ENCODE measurements at places on chromosomes 16 and 17.

GRCh38 chr17:47789611-47790561 lies 31.7 kb downstream of the OSBPL7 start:
- peak; percentile 74 for DNase-seq

- DNase-seq: no peak
Observed at GRCh38 chr17:73783945-73784603, 139.8 kb upstream of the SDK2 start.

GRCh38 chr16:88891083-88891482 lies 24.6 kb upstream of the PABPN1L start:
- DNase-seq: no peak

DNA sequence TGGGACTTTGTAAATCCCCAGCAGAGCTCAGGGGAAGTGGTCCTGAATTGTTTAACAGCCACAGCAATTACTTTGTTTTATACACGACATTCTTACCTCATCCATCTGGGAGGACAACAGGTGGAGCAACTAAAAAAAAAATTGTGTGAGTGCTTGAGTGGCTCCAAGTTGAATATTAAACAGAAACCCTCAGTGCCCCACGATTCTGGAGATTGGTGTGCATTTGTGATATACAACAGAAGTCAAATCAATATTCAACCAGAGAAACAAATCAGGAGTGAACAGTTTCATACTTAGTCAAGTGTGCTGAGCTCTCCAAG lies 204.8 kb downstream of the HAPSTR1 start:
- DNase-seq: no peak

GRCh38 chr17:40720899-40721298 lies 17.3 kb upstream of the KRT24 start:
- no peak for DNase-seq

DNA sequence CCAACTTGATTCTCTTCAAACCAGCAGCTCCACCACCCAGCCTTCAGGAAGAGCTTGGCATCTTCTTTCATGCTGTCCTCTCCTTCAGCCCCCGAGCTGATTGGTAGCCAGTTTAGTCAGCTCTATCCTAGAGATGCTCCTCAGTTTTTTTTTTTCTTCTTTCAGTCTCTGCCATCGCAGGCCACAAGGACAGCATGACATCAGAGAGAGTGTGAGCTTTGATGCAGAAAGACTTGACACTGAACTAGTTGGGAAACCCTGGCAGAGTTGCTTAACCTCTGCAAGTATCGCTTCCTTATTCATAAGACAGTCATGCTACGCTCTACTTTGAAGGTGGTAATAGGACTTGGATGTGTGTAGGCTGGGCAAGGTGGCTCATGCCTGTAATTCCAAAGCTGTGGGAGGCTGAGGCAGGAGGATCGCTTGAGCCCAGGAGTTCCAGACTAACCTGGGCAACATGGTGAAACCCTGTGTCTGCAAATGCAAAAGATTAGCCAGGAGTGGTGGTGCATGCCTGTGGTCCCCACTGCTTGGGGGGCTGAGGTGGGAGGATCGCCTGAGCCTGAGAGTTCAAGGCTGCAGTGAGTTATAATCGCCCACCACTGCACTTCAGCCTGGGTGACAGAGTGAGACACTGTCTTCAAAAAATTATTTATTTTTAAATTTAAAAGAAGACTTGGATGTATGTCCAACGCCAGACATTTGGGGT lies 2.6 kb downstream of the CD300LB start:
- peak; percentile 67 for DNase-seq

- DNase-seq: no peak
Observed at GRCh38 chr17:691423-691822, 23.2 kb downstream of the VPS53 start.

DNA sequence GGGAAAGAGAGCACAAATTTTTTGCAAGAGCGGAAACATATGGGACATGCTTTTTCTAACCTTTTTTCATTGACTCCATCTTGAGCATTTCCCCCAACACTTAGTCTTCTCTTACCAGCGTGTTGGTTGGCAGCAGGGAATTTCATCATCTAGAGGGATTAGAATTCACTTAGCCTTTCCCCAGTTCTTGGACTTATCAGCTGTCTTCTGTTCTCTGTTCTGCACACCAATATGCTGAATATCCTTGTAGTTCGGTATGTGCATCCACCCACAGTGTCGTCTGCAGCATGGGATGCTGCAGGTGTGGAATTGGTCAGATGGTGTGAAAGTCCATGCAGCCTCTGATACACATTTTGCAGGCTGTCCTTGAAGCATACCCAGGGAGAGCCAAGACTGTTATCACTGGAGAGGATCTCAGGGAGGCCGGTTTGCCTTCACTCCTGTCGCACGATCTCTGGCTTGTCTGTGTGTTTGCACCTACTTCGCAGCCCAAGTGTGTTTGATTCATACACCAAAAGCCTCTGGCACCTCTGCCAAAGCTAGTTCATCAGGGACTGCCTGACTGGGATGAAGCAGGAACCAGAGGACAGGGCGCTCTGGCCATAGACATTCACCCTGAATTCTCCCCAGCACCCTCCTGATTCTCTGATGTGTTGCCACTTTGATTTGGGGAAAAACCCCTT lies 93.3 kb downstream of the SOCS1 start:
- peak; percentile 22 for DNase-seq

DNA sequence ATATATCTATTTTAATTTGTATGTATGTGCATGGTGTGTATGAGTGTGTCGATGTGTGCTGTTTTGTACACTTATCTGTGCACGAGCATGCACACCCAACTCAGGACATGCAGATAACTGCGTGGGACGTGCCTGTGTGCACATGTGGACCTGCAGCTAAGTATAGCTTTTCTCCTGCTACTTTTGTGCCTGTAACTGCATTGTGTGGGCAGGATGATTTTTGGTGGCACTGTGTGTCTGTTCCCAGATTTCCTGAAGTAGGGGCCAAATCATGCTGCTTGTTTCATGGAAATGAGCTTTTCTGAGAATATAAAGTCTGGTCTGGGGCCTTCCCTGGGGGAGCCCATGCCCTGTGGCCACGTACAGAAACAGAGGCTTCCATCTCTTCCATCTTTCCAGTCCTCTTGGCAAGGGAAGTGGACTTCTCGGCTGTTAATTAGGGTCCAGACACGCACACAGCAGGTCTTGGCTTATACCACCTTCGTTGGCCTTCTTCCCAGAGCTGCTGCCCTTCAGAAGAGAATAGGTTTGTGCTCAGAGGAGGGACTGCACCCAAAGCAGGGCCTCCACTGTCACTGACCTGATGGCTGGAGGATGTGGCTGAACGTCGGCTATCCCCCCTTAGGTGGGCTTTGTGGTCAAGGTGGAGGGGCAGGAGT lies 30.2 kb downstream of the SPNS3 start:
- DNase-seq: no peak

DNA sequence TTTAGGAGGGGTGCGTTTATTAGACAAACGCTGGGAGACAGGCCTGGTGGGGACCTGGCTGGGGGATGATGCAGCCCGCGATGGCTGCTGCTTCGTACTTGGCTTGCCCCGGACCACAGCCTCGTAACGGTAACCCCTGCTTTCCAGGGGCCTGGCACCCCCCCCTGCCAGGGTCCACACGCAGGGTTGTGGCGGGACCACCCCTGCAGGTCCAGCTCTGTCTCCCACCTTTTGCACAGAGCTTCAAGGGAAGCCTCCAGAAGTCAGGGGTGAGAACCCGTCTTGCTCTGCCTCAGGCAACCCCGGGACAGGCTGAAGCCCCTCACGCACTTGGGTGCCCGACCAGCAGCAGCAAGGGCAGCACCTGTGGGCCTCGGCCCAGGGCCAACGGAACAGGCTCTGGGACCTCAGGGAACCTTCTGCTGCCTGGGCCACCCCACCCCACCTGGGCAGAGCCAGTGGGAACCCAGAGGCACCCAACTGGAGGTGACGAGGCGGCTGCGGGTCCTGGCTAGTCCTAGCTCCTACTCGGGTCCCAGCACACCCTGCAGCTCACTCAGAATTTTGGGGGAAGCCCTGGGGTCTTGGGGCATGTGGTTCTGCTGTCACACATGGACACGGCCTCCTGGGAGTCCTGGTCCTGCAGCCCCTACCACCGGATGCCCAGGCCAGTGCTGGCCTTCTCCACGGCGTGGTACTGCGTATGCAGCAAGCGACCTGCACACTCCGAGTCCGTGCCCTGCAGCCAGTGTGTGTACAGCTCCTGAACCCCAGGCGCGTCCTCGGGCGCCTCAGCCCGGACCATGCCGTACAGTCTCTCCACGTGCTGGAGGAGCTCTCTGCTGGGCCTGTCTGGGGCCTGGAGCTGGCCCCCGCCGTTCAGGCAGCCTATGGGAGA lies 3.1 kb downstream of the HAGHL start:
- no peak for DNase-seq
